Fibroblast of upper back skin (primary cell): ENCODE measurements at places on chromosomes 3 and 15.
A peak's percentile ranks its signal among the peaks of the same experiment; 100 is the strongest.

- peak; percentile 18 for DNase-seq
Measured at GRCh38 chr15:65653801-65654521, 32.2 kb downstream of the SLC24A1 start.

DNA sequence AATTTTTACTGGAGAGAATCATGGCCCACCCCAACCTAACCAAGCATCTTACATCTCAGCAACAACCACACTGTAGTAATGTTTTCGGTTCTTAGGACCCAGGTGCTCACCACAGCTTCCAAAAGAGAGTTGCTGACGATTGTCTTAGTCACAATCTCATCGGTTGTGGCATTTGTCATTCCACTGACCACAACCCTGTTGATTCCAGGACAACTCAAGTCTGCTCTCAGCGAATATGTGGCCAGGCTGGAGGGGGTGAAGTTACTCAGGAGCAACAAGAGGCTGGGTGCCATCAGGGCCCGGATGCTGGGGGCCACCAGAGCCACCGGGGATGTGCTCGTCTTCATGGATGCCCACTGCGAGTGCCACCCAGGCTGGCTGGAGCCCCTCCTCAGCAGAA is 25.9 kb downstream of the GALNT15 start:
- DNase-seq = peak; percentile 32

GRCh38 chr3:61560517-61561373 is 626 bp upstream of the PTPRG start:
- DNase-seq = peak; percentile 84

DNA sequence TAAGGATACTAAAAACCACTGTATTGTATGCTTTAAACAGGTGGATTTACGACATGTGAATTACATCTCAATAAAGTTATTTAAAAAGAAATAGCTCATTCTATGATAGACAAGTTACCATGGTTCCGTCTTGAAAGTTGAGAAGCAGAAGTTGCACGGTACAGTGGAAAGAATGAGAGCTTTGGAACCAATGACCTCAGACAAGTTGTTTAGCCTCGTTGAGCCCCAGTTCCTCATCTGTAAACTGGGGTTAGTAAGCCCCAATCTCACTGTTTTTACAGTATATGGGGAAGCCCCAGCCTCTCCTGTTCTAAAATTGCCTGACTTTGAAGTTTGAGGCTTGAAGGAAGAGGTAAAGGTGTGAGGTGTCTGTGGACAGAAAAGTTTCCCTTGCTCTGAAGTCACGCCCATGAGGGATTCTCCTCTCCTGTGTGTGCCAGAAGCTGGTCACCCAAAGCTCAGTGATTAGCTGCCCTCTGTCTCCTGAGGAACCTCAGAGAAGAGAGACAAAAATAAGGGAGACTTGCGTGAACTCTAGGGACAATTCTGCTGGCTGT is 10.0 kb downstream of the CRYGS start:
- no peak for DNase-seq

DNA sequence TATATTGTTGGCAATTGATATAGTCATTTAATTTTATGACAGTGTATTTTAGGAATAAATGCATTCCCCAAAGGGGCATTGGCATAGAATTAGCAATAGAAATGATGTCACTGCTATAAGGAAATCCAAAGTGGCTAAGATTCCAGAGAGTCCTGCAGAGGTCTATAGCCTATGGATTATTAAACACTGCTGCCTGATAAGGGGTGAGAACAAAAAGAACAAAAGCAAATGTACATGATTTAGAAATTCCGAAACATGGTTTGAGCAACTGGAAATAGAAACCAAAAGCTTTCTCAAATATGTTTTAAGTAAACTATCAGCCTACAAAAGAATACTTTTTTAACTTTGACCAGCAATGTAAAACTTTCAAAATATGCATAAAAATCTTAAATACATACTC is 280.1 kb upstream of the RASGRP1 start:
- DNase-seq = peak; percentile 58
